ENCODE measurements at places on chromosomes 4 and X.

GRCh38 chr4:1792832-1793495 is at the start of gene FGFR3:
TSS of gene FGFR3 (plus strand) at chr4:1793293. CDS start at chr4:1793935, 642 bp downstream.
- peak; percentile 22 for ATAC-seq

GRCh38 chr4:84582988-84583875 is at the start of gene CDS1:
TSS of gene CDS1 (plus strand) at chr4:84583127. CDS start at chr4:84583402, 275 bp downstream.
- peak; percentile 74 for ATAC-seq

- ATAC-seq = no peak
Measured at GRCh38 chr4:121154103-121154515, 10.0 kb downstream of the TNIP3 start.

GRCh38 chr4:21769404-21770147 is 179.0 kb downstream of the KCNIP4 start:
- peak; percentile 51 for ATAC-seq

- ATAC-seq = peak; percentile 97
Measured at GRCh38 chr4:154399259-154399974, 92.2 kb downstream of the DCHS2 start.

All from SK-N-SH treated with all-trans-retinoic acid at 6 μM for 48 hours (cell line).